GM20000 (cell line): ENCODE measurements at places on chromosomes 4 and X.

- no peak for DNase-seq
Observed at GRCh38 chr4:145843639-145844038, 95.0 kb downstream of the ZNF827 start.

DNA sequence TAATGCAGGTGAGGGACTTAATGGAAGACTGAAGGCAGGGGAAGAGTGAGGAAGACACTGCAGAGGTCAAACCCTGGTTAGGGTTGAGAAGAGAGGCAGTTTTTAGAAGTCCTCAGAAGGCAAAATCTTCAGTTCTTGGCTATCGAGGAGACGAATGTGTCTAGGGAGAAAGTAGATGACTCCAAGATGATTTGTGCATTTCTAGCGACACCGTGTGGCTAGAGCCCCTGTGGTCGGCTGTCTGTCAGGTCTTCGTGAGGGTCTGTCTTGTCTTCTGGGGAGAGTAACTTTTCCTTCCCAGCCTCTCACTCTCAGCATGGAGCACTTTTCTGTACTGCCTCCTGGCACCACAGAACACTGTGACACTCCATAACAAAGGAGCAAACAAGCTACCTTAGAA is 458.1 kb downstream of the STIM2 start:
- peak; percentile 37 for DNase-seq

- no peak for DNase-seq
Observed at GRCh38 chr4:6207602-6208001, 7.3 kb upstream of the JAKMIP1 start.

DNA sequence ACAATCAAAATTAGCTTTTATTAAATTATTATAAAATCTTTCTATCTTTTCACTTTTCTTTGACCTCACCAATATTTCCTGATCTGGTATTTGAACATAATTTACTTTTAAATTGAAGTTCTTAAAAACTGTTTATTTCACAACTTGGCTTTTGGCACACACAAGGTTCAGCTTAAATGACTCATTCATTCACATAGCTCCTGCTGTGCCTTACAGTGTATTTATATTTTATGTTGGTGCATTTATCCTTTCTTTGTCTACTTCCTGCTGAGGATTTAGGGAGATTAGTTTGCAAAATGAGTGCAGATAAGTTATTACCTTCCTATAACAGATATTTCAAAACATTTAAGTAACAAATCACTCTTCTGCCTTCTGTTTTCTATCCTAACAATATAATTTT is 430.6 kb downstream of the DTHD1 start:
- DNase-seq: no peak

DNA sequence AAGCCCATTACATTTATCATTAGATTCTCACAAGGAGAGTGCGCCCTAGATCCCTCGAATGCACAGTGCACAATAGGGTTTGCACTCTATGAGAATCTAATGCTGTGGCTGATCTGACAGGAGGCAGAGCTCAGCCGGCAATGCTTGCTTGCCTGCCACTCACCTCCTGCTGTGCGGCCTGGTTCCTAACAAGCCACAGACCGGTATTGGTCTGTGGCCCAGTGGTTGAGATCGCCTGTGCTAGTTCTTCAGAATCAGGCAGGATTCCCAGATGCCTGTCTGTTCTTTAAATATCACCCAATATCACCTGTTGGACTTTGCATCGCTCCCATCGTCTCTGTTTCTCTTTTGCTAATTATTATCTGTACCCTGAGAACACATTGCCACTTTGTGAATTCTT is 14.0 kb downstream of the DSPP start:
- no peak for DNase-seq
